GDM1 (cell line): ENCODE measurements at places on chromosomes 13 and 19.

DNA sequence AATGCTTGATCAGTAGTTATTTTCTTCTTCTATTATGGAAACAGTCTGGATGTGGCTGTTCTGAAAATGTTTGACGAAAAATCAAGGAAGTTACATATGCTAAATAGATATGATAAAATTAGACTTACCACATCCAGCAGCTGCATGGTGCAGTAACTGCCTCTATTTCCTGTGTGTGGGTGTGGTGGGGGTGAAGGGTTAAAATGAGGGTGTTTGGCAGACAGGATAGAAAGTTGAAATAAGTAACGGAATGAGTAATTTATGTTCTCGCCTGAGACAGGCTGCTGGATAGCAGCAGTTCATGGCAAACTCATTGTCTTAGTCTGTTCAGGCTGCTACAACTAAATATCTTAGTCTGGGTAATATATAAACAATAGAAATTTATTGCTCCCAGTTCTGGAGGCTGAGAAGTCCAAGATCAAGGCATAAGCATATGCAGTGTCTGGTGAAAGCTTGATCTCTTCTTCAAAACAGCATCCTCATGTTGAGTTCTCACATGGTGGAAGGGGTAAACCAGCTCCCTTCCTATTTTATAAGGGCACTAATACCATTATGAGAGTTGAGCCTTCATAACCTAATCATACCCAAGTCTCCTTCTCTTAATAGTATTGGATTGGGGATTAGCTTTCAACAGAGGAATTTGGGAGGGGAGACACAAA is 1248.9 kb downstream of the SLITRK5 start:
- DNase-seq = peak; percentile 92

- no peak for DNase-seq
Measured at GRCh38 chr19:12794196-12794941, 3.1 kb downstream of the JUNB start.

DNA sequence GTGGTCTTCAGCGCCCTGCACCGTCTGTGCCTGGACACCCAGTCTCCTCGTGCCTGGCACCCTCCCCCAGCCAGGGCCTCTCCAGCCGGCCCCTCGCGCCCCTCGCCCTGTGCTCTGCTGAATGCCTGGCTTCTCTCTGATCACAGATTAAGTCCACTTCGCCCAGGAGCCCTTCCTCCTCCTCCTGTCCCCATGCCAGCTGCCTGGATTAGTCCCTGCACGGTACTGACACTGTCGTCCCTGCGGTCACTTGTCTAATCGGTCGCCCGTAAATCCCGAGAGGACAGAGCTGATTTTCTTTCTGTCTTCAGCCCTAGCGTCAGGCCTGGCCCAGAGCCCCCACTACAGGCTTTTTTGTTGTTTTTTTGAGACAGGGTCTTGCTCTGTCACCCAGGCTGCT is 6.6 kb downstream of the THOP1 start:
- no peak for DNase-seq

DNA sequence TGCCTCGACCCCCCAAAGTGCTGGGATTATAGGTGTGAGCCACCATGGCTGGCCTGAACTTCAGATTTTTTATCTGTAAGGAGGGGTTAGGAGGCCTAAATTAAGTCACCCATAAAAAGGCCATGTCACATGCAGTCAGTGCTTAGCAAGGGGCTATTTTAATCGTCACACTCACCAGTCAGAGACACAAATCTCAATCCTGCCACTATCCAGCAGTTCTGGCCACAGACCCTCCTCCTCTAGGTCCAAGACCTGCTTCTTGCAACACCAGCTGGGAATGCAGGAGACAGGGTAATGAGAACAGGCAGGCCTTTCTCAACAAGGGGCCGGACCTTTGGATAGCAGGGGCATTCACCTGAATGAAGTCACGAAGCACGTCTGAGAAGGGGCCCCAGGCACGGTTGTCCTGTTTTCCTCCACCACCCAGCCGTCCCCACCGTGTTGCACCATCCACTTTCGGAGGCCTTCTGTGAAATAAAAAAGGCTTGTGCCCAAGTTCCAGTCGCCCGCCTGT is 1.4 kb downstream of the FBXO27 start:
- no peak for DNase-seq

GRCh38 chr19:17499648-17500446 is 11.6 kb upstream of the PGLS start:
- DNase-seq = peak; percentile 52

DNA sequence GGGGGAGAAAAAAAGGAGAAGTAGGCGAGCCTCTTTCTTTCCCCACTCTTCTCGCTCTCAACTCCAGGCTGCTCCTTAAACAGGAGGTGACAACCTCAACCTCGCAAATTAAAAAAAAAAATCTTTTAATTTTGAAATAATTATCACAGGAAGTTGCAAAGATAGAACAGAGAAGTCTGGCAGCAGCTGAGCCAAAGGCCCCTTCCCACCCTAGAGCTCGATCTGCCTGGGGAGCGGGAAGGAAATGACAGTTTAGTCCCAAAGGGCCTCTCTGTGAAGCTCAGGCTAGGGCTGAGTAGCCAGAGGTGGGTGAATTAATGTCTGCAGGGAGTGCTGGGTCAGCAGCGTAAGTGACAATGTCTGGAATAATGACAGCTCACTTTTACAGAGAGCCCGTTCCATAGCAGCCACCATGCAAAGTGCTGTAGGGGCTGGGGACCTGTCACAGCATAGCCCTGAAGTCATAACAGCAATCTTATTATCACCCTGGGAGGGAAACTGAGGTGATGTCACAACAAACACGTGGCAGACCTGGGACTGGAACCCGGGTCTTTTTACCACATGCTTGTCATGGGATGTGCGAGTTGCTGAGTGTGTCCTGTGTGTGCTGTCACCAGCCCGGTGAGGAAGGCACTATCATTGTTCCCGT is 8.8 kb upstream of the CD22 start:
- DNase-seq = peak; percentile 11

DNA sequence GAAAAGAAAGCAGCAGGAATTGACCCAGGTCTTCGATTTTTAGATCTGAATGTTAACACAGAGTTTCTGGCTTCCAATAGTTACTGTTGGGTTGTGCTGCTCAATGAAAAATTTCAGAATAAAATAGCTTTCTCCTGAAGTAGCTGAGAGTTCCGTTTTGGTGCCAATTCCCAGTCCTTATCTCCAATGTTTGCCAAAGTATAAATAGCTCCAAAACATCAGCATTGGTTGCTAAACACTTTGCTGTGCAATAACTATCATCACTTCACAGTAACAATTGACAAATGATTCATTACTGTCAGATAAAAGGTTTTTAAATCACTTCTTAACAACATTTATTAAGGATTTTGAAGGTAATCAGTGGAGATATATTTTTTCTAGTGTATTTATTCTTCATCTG is 446.0 kb downstream of the PCDH20 start:
- DNase-seq = no peak
